ENCODE measurements at places on chromosomes 3 and 15.

DNA sequence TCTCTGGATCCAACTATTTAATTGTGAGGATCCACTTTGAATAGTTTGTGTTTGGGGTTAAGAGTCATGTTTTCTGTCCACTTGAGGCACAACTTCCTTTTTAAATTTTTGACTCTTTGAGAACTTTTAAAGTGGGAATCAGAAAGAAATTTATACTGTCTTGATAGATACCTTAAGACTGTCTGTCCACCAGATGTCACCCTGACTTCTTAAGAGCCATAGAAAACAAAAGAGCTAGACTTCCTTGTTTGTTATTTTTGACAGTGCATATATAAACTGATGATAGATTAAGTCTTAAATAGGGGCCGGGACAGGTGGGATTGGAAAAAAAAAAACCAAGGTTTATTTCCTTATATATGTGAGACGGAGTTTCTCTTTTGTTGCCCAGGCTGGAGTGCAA is 52.1 kb upstream of the WDR72 start:
- no peak for DNase-seq

DNA sequence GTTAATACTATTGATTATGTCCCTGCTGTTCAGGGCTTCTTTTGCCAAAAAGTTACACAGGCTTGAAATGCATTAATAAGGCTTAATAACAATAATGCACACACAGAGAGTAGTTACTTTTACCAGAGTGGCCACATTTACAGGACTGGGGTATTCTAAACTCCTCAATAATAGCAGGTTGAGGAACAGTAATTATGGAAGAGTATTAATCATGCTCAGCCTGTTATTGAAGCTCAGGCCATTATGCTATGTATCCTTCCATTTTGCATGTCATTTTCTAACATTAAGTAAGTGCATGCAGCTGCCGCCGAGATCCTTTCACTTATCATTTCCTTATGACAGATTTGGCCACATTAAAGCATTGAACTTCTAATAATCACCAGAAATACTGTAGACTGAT is 5.7 kb downstream of the ARRDC4 start:
- DNase-seq, result no peak

GRCh38 chr3:134622806-134623365 is 27.9 kb downstream of the KY start:
- no peak for DNase-seq

DNA sequence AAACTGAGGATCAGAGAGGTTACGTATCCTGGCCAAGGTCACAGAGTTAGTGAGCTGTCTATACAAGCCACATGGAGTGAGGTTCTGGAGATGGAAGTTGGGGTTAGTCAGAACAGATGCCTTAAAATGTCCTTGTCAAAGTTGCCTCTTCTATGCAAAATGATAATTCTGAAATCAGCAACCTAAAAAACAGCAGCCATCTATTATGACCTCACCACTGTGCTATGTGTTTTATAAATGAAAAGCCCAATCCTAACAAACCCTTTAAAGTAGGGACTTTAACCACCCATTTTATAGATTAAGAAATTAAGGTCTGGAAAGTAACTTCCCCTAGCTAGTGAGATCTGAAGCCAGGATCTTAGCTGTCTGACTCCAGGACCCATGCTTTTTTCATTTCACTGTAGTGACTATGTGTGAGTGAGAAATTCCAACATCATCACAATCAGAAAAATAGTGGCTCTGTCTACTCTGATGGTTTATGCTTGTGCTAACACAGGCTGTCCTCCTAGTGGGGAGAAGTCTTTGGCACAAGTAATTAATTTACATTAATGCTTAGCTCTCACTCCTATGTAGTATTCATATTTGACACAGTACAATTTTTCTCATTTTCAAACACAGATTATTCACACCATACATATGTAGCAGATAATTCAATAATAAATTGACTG is 143.6 kb downstream of the ANO10 start:
- no peak for DNase-seq

- no peak for DNase-seq
These were observed 89.5 kb downstream of the SUCNR1 start for GRCh38 chr3:151962912-151963311.

DNA sequence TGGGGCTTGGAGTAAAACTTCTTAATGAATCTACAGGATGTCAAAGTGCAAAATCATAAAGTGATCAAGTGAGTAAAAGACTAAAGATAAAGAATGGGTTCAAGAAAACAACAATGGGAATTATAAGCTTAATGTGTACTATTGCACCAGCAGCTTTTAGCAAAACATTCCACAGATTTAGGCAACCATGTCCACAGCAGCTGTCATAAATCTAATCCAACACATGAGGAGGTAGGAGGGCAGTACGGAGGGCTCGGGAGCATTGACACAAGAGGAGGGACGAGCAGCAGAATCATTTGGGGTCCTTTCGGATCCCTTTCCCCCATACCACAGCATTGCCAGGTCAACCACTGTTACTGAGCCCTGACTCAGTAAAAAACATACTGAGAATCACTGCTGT is 464.3 kb upstream of the WNT5A start:
- no peak for DNase-seq

- DNase-seq, result no peak
These were observed 105.6 kb upstream of the HES1 start for GRCh38 chr3:194030372-194030771.

DNA sequence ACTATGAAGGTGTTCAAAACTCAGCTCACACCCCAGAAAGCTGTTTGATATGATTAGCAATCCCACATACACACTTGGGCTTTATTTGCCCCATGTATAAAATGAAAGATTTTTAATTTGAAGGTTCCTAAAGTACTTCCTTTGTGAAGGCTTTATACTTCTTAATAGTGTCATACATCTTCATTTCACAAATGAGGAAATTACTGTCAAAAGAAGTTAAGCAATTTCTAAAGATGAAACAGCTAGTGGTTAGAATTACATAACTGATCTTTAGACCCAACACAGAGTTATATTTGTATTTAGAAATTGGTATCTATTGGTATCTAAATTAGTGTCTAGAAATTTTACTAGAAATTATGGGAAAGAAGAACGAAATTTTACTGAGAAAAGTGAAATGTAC is 7.1 kb downstream of the CD200R1 start:
- DNase-seq, result no peak

DNA sequence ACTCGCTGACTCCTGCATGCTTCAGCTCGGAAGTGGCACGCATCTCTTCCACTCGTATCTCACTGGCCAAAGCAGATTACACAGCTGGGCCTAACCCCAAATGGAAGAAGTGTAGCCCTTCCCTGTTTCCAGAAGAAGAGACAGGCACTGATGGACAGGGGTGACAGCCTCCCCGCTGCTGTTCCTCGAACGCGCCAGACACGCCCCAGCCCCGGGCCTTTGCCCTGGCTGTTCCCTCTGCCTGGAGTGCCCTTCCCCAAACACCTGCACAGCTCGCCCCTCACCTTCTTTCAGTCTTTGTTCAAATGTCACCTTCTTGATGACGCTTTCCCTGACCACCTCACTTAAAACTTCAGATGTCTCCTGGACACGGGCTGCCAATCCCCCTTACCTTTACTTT is 26.0 kb upstream of the CYP11A1 start:
- DNase-seq, result no peak

DNA sequence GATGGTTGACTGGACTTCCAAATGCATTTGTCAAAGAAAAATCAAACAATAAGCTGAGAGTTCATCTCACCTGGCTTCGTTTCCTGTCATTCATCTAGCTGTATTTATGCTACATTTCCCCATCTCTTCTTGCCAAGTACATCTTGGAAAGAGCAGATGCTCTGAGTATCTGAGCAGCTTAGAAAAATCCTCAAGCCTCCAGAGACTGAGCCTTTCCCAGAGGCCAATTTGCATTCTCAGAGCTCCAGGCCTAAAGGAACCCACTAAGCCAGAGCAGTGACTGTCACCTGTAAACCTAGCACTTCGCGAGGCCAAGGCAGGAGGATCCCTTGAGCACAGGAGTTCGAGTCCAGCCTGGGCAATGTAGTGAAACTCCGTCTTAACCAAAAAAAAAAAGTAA is 100.5 kb downstream of the XXYLT1 start:
- DNase-seq, result no peak

- peak; percentile 12 for DNase-seq
These were observed 36.2 kb upstream of the FILIP1L start for GRCh38 chr3:100150473-100150872.

GRCh38 chr3:60307562-60308199 is 943.6 kb downstream of the FHIT start:
- DNase-seq, result no peak

DNA sequence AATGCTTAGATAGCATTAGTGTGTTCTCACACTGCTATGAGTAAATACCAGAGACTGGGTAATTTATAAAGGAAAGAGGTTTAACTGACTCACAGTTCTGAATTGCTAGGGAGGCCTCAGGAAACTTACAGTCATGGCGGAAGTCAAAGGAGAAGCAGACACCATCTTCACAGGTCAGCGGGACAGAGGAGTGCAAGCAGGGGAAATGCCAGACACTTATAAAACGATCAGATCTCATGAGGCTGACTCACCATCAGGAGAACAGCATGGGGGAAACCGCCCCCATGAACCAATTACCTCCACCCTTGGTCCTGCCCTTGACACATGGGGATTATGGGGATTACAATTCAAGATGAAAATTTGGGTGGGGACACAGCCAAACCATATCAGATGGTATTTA is 381.5 kb upstream of the DPPA4 start:
- DNase-seq, result no peak

DNA sequence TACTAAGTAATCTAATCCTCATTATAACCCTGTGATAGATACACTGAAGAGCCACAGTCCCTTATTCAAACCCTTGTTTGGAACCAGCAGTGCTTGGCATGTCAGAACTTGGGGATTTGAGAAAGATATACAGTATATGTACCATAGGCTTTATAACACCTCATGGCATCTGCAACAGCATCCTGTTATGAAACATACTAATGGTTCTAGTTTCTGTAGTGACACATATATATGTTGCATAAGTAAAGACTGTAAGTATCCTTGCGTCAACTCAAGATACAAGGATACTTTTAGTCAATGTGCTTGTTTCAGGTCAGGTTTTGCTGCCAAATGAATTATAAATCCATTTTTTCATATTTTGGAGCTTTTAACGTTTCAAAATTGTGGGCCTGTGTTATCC is 58.5 kb downstream of the CCNL1 start:
- no peak for DNase-seq

DNA sequence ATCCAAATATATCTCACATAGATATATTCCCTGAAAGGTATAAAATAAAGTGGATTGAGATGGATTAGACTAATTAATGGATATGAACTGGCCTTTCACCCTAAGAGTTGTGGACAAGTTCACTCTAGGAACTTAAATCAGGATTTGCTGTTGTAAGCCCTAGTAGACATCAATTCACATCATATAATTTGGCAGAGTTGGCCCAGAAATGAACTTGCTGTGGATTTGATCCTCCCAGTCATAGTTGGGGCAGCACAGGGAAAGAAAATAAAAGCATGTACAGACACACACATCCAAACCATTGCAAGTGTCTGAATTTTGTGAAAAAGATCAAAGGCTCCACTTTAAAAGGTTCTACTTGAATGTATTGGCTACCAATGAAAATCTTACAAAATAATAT is 734.7 kb upstream of the NR2F2 start:
- no peak for DNase-seq

GRCh38 chr15:82856397-82857170 is 47.2 kb downstream of the WHAMM start:
- DNase-seq, result no peak

- DNase-seq, result no peak
These were observed 117.0 kb downstream of the SMAD6 start for GRCh38 chr15:66819084-66819483.

DNA sequence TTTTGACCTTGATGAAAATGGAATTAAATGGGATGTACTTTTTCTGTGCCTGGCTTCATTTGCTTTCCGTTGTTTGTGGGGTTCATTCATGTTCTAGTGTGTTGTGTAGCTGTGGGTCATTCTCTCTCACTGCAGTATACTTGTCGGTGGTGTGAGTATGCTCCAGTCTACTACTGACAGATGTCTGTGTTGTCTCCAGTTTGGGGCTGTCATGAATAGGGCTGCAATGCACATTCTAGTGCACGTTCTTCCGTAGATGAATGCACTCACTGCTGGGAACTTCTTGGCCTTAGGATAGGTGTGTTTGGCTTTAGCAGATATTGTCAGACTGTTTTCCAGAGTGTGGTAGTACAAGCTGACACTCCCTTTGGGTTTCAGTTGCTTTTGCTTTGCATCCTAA is 1.7 kb upstream of the SLC6A20 start:
- no peak for DNase-seq

DNA sequence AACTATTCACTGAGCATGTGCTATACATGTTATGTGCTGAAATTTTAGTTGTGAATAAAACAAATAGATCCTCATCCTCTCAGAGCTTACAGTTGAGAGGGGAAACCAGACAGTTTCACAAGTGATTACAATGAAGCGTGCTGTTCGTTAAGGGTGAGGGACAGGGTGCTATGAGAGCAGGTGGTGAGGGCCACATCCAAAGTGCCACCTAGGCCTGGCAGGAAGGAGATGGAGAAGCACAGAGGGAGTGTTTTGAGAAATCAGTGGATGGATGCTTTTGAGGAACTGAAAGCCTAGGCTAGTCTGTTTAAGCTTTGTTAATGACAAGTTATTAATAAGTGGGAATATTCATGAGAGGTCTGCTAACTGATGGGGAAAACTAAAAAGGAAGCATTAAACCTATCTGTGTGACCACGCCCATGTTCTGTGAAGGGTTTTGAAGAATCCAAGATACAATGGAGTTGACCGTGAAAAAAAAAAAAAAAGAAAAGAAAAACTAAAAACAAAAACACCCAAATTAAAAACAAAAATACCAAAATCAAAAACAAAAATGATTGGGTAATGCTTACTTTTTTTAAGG is 7.3 kb downstream of the MCTP2 start:
- no peak for DNase-seq

Data from hepatic stellate cell (primary cell).